Endothelial cell (in vitro differentiated cells): ENCODE measurements at places on chromosomes 5 and 9. TPM values are rescaled to one million over a fixed set of nuclear protein-coding genes. Genes with fewer than 3 reads are reported as not detected.

Gene LCN15
- 0.49 TPM for total RNA-seq

Gene CFAP157
- total RNA-seq, result 0.85 TPM

Gene SLC35D2
- 27.2 TPM for total RNA-seq

Gene SH3RF2
- total RNA-seq, result 0.23 TPM

Gene SPATA31A3
- not detected for total RNA-seq

Gene MYMK
- not detected for total RNA-seq

Gene TUSC1
- 3.8 TPM for total RNA-seq

Gene GLRA1
- not detected for total RNA-seq

Gene POU5F2
- total RNA-seq, result 0.64 TPM

Gene C5orf52
- not detected for total RNA-seq

Gene BOD1
- 76.7 TPM for total RNA-seq

Gene PRSS3
- total RNA-seq, result 0.59 TPM

Gene POU4F3
- 0.15 TPM for total RNA-seq

Gene NPR3
- total RNA-seq, result 73.3 TPM

Gene SVEP1
- total RNA-seq, result 0.08 TPM

Gene TMOD1
- 0.41 TPM for total RNA-seq

Gene HK3
- total RNA-seq, result 0.51 TPM

Gene SLC46A2
- total RNA-seq, result not detected
